Kidney epithelial cell (primary cell): ENCODE measurements at places on chromosomes 5 and 9.

GRCh38 chr5:155987265-155987810 is 339.6 kb upstream of the SGCD start:
- DNase-seq, result no peak

DNA sequence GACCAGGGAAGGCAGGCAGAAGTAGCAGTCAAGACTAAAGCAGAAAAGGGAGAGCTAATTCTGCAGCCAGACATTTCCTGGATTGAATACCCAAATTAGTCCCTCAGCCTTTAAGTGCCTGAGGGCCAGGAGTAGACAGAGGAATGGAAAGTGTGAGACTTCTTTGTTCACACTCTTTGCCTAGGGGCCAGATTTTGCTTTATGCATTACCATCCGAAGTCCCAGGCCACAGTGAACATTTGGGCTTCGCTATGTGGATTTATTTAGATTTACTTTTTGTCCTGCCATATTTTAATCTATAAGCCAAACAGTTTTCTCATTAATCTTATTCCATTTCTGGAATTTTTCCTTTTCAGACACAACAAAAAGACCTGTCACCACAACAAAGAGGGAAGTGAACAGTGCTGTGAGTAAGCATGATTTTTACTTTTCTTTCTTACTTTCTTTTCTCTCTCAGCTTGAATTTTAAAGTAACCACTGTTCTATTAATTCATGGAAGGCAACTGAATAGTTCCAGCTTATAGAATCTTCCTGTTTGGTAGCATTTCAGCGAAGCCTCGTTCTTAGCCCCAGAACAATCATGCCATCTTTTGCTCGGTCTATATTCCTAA is 52.6 kb downstream of the PDCD1LG2 start:
- no peak for DNase-seq

- DNase-seq, result no peak
Observed at GRCh38 chr5:170582644-170583330, 79.0 kb downstream of the KCNIP1 start.

- DNase-seq, result no peak
Observed at GRCh38 chr9:75454043-75454442, 365.7 kb downstream of the OSTF1 start.

DNA sequence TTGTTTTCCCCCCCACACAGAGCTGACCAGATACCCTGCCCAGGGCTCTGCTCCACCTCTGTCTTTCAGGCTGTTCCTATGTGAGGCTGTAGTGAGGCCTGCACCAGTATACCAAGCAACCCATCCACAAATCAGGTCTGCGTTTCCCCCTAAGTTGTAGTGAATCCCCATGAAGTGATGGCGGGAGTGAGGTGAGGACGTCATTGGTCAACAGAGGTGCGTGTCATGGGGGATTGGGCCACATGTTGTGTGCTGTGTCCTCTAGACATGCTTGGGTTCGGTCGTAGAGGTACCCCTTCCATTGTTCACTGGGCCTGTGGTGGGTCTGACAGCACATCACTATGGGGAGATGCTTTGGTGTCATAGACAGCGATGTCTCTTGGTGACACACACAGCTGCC is 184.6 kb downstream of the CACNA1B start:
- DNase-seq, result no peak

DNA sequence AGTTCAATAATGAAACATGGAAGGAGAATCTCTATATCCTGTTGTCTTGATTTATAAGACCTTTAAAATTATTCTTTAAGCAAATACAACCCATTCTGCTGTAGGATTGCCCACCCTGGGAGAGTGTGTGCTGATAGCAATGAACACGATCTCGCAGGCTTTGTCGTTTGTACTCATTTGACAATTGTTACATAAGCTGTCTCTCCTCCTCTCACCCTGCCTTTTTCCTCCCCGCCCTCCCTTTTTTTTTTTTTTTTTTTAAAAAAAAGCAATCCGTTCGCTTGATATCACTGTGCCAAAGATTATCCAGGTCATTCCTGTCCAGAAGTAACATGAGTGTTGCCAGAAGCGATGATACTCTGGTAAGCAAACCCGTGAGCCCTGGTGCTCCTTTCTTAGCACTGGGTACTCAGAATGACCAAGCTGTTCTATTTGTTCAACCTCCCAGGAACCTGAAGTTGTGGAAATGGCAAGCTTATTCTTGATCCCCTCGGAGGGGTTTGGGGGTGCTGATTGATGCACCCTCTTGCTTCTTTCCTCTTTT is 82.7 kb upstream of the CTSL start:
- no peak for DNase-seq

DNA sequence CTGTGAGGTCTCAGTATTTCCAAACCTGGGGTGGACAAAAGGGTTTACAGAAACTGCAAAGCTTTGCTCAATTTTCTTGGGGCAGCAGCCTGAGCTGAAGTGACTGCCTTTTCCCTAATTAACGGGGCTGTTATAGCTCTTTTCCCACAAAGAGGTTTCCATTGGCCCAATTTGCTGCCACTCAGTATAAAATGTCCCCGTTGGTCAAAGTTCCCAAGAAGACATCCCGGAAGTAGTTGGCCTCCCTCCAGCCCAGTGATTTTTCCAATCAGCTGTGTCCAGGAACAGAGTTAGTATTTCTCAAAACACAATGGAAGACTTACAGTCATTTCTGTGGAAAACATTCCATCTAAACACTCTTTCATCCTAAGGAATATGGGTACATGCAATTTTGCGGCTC is 643.6 kb downstream of the ACTL7B start:
- DNase-seq, result no peak

DNA sequence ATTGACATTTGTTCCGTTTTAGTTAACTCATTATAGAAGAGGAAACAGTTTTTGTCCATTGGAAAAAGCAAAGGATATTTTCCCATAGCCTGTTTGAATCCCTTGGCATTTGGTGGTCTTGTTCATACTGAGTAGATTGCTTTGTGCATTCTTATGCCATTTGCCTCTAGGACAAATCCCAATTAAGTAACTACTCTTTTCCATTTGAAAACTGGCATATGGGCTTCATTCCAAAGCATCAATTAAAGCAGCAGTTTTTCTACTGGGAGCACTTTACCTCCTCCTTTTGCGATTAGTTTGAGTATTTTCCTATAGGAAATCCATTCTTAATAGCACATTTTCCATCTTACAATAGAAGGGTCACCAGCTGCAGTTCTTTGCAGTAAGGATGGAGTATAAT is 31.2 kb downstream of the GPR21 start:
- DNase-seq, result no peak

DNA sequence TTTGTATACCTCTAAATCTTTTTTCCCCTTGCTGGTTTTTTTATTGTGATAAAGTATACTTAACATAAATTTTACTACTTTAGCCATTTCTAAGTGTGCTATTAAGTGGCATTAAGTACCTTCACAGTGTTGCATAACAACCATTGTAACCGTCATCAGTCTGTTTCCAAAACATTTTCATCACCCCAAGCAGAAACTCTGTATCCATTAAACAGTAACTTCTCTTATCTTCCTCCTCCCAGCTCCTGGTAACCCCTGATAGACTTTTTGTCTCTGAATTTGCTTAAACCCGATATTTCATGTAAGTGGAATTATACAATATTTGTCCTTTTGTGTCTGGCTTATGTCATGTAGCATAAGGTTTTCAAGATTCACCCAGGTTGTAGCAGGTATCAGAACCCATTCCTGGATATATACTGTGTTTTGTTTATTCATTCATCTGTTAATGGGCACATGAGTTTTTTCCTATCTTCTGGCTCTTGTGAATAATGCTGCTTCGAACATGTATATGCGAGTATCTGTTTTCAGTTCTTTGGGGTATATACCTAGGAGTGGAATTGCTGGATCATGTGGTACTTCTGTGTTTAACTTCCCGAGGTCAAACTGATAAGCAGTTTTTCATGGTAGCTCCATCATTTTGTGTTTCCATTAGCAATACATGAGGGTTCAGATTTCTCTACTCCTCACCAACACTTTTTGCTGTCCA is 66.4 kb downstream of the EHMT1 start:
- no peak for DNase-seq

GRCh38 chr9:3043369-3043768 is 199.5 kb upstream of the PUM3 start:
- DNase-seq, result no peak

GRCh38 chr9:134502809-134503211 is 138.8 kb upstream of the COL5A1 start:
- DNase-seq, result peak; percentile 60

- DNase-seq, result no peak
Observed at GRCh38 chr9:98195671-98196070, 3.2 kb upstream of the CORO2A start.

DNA sequence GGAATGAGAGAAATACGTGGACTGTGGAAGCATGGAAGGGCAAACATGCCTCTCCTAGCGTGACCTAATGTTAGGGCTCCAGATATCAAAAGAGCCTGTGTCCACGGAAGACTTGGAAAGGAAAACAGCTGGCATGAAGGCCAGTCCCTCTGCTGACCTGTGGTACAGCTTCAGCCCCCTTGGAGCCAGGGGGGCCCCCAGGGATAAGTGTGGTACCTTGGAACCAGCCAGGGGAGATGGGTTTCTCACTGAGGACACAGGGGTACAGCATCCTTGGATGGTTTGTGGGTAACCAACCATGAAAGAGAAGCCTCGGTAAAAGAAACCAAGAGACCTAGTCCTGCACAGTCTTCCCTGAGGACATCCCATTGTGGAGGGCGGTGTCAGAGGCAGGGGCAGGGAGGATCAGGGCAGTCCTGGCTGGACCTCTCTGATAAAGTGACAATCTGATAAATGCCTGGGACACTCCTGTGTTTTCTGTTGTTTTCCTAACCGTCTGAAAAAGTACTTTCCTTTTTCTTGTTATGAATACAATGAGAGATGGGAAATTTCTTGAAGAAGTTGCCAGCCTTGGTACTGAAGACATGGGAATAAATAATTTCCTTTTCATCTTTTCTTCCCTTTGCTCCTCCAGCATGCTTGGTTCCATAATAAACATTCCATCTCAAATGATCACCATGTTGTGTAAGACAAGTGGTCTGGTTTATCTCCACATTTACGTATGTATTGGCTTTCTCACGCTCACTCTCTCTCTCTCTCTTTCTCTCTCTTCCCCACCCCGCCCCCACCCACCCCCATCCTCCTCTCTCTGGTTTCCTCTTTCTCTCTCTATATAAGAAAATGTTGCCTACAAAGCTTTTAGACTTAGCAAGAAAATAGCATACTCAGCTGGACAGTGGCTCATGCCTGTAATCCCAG is 102.1 kb downstream of the SUSD1 start:
- no peak for DNase-seq

DNA sequence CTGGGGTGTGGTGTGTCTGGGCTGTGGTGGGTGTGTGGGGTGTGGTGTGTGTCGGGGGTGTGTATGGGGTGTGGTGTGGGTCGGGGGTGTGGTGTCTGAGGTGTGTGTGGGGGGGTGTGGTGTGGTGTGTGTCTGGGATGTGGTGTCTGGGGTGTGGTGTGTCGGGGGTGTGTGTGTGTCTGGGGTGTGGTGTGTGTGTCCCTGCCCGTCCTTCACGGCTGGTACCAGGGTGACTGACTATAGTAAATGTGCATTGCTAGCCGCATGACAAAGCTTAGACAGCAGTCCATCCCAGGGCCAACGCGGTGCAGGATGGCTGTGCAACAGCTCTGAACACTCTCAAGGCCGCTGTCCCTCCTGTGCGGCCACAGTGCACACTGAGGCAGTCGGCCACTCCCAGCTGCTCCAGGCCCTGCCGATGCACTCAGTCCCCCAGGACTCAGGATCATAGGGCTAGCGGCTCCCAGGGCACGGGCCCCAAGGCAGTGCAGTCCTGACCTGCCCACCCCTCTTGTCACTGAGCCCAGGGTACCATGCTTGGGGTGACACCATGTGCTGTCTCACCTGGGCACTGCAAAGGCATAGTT is 54.0 kb downstream of the SECISBP2 start:
- no peak for DNase-seq
